Cortex of kidney (tissue), 1 donor: ENCODE measurements at places on chromosomes 3 and 15.

- no peak for DNase-seq
Measured at GRCh38 chr15:39953521-39953920, 19.6 kb downstream of the EIF2AK4 start.

DNA sequence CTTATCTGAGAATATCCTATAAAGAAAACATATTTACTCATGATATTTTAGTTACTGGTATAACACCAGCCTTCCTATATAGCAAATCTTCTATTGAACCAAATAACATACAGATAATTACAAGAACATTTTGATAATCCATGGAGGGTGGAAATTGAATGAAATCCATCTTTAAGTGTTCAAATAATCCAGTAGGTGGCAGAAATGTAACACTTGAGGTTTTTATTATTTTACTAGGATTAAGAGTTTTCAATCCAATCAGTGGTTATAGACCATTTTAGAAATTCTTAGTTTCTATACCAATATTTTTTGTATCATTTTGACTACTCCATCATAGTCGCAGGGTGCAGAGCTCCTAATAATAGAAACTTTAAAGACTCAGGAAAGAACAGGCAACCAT, 101.9 kb upstream of the KCNH8 start:
- no peak for DNase-seq

GRCh38 chr3:37813403-37813802, 48.3 kb upstream of the CTDSPL start:
- no peak for DNase-seq

DNA sequence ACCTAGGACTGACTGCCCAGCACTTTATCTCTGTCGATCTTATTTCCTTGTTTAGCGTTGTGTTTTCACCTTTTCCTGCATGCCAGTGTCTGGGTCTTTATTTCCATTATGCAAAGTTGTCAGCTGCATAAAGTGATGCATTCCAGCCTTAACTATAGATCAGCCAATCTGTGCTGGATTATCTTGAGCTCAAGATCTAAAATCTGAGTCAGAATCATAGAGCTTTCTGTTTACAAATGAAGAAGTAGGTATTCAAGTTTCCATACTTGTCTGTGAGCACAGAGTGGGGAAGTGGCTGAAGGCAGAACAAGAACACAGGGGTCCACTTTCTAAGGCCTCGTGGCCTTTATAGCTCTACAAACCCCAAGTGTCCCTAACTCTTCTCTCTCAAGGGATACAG, 82.4 kb upstream of the PLCL2 start:
- no peak for DNase-seq

DNA sequence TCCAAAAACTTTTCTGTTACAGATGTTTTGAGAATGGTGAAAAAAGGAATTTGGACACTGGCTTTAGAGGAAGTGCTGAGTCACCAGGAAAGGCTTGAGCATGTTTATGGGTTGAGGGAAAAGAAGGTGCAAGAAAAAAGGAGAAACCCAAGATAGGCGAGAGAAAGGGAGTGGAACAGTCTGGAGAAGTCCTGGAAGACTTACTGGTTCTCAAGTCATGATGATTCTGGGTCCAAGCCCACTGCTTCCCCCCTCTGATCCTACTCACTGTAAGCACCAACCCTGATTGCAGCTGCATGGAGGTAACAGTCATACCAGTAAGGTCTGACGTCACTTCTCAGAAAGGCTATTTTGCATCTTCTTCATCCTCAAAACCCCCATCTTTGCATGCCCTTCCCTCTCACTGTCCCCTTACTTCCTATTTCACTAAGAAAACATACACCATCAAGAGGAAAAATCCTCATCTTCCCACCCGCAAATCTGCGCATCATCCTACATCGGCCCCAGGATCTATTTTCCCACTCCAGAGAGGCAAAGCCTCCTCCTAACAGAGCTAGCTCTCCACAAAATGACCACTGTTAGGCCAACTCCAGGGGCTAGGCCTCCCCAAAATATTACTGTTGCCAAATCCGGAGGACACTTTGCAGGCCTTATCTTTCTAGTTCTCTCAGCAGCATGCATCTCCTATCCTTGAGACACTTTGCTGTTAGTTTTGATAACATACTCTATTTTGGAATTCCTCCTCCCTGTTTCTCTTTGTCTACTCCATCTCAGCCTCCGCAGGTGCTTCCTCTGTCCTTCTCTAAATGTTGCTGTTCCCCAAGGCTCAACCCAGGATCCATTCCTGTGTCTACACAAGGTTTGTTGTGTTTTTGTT, 3.2 kb upstream of the ATP13A3 start:
- no peak for DNase-seq

- DNase-seq, result no peak
Measured at GRCh38 chr3:10329495-10330015, 8.6 kb upstream of the SEC13 start.

- DNase-seq, result no peak
Measured at GRCh38 chr3:99896482-99896881, 78.8 kb downstream of the CMSS1 start.

DNA sequence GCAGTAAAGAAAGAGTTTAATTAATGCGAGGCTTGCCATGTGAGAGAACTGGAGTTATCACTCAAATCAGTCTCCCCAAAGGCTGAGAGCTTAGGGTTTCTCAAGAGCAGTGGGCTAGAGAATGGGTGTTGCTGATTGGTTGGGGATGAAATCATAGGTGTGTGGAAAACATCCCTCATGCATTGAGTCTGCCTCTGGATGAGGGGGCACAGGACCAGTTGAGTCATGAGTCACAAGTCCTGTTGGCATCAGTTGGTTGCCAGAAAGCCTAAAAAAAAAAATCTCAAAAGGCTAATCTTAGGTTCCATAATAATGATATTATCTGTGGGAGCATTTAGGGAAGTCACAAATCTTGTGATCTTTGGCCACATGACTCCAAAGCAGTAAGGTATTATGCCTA, 800.3 kb downstream of the TUSC7 start:
- DNase-seq, result no peak
